ENCODE measurements at places on chromosomes 3 and 15. TPM values are rescaled to one million over a fixed set of nuclear protein-coding genes. Genes with fewer than 3 reads are reported as not detected.

GRCh38 chr15:100940767-100941379 lies 21.7 kb downstream of the LRRK1 start:
- H3K4me1 ChIP-seq, result no peaks in the 10 kb centered on the region
- no peak overlapping the region for H3K4me3 ChIP-seq
- H3K27ac ChIP-seq, result no peak overlapping the region
- no peaks in the 10 kb centered on the region for H3K36me3 ChIP-seq

DNA sequence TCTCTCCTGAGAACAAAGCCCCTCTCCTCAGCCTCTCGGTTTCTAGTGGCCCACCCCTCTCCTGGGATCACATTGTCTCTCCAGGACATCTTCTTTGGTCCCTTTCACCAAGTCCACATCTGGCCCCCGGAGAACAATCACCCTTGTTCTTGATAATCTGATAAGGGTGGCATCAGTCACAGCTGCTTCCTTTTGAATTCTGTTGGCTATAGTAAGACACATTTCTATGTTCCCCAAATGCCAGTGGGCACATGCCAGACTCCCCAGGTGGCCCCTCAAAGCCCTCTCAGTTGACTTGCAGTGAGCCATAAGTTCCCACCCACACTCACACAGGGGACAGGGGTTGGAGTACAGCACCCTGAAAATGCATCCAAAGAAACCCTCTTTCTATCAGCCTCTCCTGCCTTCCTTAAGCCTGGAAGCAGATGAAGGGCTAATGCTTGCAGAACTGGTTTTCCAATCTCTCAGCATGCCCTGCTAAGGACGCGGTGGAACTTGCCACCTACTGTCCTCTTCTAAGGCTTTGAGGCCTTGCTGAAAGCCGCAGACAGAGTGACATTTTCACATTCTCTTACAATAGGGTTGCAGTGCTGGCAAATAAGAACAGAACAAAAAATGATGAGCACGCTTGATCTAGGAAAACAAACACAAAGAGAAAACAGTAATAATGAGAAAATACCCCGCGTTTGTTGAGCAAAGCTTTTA lies 101.3 kb upstream of the SLCO3A1 start:
- no peak for DNase-seq
- H3K27me3 ChIP-seq, result no peaks in the 10 kb centered on the region
- H3K36me3 ChIP-seq, result no peaks in the 10 kb centered on the region
- no peak overlapping the region for H3K27ac ChIP-seq
- H3K4me1 ChIP-seq, result no peaks in the 10 kb centered on the region
- H3K4me3 ChIP-seq, result no peak overlapping the region

DNA sequence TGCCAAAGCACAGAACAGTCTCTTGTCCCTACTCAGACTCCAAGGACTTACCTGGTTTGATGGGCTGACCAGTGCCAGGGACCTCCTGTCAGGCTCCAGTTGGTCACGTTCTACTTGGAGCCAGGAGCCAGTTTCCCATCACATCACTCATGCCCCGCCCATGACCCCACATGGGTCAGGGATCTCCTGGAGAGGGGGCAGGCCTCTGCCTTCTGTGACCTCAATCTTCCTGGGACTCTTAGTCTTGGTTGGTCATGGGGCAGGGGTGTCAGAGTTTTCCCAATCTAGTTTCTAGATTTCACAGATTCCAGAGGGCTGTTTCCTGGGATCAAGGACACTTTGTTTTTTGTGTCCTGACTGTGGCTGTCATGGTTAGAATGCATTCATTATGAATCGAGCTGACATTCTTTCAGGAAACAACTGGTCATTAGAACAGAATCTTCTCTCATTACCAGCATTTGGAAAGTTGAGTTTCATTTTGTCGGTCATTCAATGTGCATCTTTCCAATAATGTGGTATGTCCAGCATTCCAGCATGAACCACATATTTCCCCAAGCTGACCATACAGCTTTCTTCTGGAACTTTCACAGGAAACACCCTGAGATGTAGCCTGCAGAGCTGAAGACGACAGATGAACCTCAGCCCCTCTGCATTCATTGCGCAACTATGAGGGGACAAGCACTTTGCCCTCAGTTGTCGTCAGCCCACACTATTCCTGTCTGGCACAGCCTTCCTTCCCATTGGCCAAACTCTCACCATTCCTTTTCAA lies 19.8 kb downstream of the CYP19A1 start:
- no peak for DNase-seq
- H3K36me3 ChIP-seq, result no peaks in the 10 kb centered on the region
- no peaks in the 10 kb centered on the region for H3K27me3 ChIP-seq
- no peaks in the 10 kb centered on the region for H3K4me1 ChIP-seq

DNA sequence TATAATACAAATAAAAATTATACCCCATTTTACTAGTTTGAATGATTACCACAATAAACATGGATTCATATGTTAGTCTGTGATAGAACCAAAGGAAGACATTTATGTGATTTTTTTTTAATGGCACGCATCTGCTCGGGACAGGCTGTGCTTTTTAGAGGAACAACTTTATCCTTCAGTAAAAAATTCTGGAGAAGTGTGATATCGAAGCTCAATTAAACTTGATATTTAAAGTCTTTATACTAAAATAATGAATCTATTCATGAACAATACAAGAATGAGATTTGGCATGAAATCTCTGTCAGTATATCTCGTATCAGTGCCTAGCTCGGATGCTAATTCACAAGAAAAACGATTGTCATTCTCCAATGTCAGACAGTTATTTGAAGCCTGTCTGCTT lies 230.8 kb upstream of the ZNF717 start:
- H3K4me1 ChIP-seq, result no peaks in the 10 kb centered on the region
- DNase-seq, result no peak
- no peak overlapping the region for H3K27ac ChIP-seq

The RTP1 gene
- not detected for total RNA-seq

The KLHL25 gene
- total RNA-seq, result 19.5 TPM
